ENCODE measurements at places on chromosomes 6 and 20.

DNA sequence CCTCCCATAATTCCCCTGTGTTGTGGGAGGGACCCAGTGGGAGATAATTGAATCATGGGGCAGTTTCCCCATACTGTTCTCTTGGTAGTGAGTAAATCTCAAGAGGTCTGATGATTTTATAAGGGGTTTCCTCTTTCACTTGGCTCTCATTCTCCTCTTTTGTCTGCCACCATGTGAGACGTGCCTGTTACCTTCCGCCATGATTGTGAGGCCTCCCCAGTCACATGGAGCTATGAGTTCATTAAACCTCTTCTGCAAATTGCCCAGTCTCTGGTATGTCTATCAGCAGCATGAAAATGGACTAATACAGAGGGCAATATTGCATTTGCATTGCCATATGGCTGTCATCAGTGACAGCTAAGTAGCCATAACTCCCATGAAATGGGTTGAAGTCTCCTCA, 63.2 kb downstream of the ZNF217 start:
- DNase-seq: no peak

GRCh38 chr6:132973514-132973993, 159.2 kb downstream of the RPS12 start:
- no peak for DNase-seq

DNA sequence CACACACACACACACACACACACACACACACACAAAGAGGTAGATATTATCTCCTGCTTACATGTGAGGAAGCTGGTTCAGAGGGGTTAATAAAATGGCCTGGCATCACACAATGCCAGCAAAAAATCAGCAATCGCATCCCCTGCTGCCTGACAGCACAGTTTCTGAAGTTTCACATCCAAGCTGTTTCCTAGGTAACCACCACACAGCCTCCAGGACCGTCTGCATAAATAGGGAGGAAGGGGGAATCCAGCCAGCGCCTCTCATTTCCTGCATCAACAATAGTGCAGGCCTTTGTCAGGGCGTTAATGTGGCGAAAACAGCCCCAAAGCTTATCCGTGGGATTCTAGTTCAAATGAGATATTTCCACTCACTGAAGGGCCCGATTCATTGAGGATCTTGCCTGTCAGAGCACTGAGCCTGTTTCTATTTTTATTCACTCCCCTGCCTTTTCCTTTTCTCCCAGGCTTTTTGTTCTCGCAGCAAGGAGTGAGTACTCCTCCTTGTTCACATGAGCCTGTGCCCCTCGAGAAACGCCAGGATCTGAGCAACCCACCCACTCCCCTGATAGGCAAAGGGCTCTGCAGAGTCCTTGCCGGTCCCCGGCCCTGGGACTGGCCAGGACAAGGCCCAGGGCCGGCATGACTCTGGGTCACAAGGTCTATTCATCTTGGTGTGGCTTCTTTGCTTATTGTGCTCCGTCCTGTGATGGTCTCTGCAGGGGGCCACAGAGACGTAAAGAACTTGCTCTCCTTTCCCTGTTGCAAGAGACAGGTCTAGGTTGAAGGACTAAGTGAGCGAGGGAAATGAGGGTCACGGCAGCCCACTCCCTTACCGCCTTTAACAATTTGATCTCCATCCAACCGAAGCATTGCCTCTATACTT, 32.7 kb downstream of the TUBB2B start:
- DNase-seq: no peak

GRCh38 chr6:15887491-15888461, 224.9 kb upstream of the DTNBP1 start:
- no peak for DNase-seq

GRCh38 chr6:74651948-74652842, 553.7 kb downstream of the COL12A1 start:
- no peak for DNase-seq

- DNase-seq: no peak
These were observed 94.7 kb downstream of the SMOC2 start for GRCh38 chr6:168535711-168536110.

- no peak for DNase-seq
These were observed 102.5 kb upstream of the BEND6 start for GRCh38 chr6:56852260-56853010.

- no peak for DNase-seq
These were observed 84.2 kb downstream of the TRERF1 start for GRCh38 chr6:42367353-42368011.

DNA sequence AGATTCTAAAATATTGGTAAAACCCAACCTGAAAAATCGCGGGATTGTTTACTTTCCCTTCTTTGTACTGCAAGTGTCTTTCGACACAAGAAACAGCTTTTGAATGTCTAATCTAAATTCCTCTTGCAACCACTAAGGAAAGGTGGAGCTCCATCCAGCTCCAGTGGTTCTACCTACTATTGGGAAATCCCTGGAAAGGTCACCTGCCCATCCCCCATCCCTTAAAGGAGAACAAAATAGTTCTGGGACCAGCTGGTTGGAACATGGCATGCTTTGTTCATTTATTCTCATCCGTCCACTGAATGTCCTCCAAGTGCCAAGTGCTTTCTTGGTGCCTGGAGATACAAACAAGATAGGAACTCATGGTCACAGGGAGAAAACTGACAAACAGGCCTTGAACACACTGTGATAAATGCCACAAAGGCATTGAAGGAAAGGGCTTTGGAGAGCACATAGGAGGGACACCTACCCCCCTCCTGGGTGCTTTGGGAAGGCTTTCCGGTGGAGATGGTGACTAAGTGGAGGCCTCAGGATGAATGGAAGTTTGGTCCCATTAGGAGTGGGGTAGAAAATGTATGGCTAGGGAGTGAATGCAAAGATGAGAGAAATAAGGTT, 2.3 kb upstream of the CITED2 start:
- no peak for DNase-seq

DNA sequence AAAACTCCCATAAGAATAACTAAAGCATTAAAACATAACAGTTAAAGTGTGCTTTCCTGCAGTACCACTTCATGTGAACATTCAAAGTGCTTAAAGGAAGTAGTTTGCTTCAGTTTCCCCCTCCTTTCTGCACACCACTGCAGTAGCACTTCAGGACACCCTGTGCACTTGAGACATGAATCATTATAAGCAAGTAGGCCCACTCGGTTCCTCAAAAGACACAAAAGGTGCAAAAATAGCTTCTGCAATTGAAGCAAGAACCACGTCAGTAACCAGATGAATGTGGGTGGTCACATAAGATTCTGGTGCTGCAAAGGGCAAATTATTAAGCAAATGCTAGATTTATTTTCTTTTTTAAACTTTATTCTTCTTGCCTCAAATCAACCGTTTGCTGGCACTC, 160.6 kb downstream of the HIVEP2 start:
- no peak for DNase-seq

- no peak for DNase-seq
These were observed 86.4 kb downstream of the ADGRG6 start for GRCh38 chr6:142387997-142388815.

DNA sequence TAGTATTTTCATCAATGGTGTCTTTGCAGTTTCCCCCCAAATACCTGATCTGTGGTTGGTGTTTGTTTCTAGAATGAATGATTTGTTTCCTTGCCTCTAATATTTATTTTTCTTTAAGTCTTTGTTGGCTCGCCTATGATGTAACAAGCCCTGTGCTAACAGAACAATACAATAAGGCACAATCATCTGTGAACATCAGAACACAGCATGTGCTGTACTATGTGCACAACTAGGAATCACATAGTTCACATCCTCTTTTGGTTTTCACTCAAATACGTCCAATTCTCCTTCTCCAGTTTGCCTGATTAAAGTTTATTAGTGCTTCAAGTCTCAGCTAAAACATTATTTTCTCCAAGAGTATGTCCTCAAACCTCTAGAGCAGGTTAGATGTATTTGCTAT, 613.1 kb downstream of the EPHA7 start:
- DNase-seq: no peak

DNA sequence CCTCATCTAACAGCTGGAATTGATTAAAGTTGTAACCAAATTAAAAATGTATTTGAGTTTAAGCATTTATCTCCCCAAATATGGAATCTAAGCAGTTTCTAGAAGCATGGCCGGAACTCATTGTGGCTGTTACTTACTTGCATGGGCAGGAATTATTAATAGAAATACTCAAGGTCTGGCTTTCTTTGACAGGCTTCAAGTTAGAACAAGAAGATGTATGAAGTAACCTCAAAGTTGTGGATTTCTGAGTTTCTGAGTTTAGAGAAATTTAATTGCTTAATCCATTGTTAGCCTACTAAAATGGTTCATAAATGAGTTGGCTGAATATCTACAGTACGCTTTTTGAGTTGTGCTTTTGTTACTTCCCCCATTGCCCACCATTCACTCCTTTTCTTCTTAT, 7.7 kb downstream of the CARMIL1 start:
- no peak for DNase-seq

DNA sequence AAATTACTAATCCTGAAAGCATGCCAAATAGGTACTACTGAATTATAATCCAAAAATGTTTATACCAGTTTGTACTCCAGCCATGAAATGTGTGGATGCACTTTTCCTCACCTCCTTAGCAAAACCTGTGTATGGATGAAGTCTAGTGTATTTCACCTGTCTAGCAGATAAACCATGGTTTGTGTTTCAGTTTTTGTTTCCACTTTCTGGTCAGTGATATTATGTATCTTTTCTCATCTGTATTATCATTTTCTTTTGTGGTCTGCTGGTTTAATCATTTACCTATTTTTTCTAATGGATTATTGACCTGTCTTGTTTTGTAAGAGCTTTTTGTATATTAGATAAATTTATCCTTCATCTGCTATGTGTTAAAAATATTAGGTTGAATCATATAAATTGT, 41.0 kb upstream of the TMEM217 start:
- DNase-seq: no peak

DNA sequence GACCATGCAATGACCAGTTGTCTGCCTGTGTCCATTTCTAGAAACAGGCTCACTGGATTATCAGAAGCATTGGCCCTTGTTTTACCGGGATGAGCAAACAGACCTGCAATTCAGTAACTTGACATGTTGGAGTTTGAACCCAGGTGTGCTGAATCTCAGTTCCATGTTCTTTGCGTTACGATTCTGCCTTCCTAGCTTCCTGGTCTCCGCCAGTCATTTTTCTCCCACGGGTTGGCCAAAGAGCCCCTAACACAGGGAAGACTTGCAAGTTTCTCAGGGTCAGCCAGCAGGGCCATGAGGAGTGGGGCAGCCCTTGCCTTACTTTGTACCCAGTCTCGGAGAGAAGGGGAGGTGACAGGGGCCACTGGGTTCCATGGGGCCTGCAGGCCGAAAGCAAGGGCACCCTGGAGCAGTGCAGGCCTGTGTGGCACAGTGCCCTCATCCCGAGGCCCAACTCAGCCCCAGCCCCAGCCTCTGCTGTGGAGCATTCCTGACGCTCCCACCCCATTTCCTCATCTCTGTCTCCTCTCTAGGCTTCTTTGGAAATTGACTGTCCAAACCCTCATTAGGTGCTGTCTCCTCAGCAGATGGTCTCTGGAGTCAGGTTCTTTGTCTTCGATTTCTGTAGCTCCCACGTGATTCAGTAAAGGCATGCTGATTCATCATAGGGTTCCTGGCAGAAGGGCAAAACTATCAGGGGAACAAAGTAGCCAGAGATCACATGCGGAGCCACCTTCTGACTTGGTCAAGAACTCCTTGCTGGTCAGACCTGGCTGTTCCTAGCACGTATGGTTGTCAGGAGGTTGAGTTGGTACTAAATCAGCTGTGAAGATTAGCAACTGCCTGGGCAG, 23.6 kb downstream of the CDS2 start:
- no peak for DNase-seq

DNA sequence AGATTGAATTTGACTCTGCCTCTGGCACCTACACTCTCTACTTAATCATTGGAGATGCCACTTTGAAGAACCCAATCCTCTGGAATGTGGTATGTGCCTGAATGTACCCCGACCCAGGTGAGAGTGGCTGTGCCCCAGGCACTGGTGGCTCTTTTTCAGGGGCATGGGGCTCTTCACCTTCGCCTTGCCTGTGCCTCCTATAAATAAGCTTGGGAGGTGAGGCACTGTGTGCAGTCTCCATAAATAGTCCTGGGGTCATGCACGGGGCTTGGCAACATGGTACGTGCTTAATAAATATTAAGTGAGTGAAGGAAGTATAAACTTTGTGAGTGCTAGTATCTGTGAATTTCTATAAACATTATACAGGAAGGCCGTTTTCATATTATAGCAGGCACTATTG, 33.0 kb downstream of the GHRH start:
- DNase-seq: no peak

GRCh38 chr6:45504947-45505346, 127.2 kb upstream of the SUPT3H start:
- no peak for DNase-seq

DNA sequence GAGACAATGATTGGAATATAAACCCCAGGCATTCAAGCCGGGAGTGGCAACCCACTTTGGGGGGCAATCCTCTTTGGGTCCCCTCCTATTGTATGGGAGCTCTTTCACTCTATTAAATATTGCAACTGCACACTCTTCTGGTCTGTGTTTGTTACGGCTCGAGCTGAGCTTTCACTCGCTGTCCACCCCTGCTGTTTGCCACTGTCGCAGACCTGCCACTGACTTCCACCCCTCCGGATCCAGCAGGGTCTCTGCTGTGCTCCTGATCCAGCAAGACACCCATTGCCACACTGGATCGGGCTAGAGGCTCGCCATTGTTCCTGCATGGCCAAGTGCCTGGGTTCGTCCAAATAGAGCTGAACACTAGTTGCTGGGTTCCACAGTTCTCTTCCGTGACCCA, 222.8 kb upstream of the MANEA start:
- no peak for DNase-seq

DNA sequence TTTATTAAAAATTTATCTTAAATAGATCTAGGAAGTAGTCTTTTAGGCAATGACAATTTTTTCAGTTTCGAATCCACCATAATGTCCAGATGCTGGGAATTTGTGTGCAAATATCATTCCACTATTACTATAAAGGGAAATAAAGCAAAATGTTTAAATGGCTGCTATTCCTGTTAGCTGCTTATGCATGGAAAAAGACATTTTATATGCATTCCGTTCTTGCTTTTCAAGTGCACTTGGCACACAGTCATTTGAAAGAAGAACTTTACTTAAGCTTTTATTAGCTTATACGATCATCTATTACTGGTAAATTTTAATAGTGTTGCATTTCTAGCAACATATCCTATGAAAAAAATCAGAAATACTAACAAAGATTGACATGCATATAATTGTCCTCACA, 42.0 kb downstream of the PRL start:
- no peak for DNase-seq

DNA sequence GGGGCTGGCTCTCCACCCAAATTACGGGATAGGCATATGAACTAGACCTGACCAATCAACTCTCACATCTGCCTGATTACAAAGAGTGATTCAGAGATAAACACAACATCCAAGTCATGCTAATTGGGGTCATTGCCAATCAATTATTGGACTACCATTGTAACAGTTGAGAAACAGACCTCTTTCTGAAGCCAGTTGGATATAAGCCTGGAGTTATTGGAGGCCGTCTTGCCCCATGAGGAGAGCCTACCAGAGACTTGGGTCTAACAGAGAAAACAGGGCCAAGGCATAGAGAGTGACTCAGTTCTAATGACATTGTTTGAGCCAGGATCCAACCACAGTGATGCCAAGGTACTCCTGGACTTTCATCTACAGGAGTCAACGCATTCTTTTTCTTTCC, 39.4 kb upstream of the HIVEP2 start:
- DNase-seq: no peak

Measured in T-helper 2 cell (primary cell).